ENCODE measurements at places on chromosomes 2 and 18.
A peak's percentile ranks its signal among the peaks of the same experiment; 100 is the strongest.

DNA sequence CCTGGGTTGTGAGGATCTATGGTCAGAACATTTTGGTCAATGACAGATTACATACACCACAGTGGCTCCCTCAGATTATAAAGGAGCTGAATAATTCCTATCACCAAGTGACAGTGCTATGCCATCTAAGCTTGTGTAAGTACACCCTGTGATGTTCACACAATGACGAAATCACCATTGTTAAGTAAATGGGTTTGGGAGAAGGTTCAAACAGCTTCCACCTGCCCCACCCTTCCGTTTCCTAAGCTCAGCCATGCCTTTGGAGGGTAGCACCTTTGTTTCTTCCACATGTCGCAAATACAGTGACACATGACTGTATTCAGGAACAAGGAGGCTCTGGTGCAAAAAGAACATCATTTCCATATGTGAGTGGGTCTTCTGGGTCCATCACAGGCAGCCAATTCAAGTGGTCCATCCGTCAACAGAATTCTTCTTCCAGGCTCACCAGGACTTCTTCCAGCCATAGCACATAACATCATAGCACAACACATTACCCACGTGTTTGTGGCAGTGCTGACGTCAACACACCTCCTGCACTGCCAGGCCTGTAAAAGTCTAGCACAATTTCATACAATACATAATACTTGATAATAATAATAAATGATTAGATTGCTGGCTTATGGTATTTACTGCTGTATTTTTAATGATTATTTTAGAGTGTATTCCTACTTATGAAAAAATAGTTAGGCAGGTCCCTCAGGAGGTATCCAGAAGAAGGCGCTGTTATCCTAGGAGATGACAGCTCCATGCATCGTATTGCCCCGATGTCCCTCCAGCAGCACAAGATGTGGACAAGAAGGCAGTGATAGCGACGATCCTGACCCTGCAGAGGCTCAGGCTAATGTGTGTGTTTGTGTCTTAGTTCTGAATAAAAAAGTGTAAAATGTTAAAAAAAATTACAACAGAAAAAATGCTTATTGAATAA, 264.8 kb downstream of the ANAPC1 start:
- no peak for DNase-seq

DNA sequence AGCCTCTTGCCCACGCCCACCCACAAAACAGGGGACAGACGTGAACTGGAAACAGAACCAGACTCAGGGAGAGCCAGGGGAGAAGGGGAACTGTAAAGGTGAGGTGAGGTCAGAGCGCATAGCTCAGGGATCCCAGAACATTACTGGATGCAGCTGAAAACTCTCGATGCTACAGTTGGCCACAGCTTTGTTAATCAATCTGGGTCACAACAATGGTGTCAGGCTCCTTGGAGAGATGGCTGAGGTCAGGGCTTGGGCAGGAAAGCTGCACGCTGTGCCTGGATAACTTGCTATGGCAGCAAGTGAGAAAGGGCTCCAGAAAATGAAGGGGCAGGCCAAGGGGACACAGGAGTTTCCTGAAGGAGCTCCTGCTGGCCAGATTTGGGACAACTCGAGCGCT, 263.3 kb downstream of the TFCP2L1 start:
- DNase-seq, result no peak

GRCh38 chr2:223721746-223722145, 115.6 kb downstream of the AP1S3 start:
- no peak for DNase-seq

- no peak for DNase-seq
Observed at GRCh38 chr18:9925369-9925768, 11.6 kb downstream of the VAPA start.

GRCh38 chr2:120659275-120659977, 76.2 kb upstream of the GLI2 start:
- DNase-seq, result no peak

DNA sequence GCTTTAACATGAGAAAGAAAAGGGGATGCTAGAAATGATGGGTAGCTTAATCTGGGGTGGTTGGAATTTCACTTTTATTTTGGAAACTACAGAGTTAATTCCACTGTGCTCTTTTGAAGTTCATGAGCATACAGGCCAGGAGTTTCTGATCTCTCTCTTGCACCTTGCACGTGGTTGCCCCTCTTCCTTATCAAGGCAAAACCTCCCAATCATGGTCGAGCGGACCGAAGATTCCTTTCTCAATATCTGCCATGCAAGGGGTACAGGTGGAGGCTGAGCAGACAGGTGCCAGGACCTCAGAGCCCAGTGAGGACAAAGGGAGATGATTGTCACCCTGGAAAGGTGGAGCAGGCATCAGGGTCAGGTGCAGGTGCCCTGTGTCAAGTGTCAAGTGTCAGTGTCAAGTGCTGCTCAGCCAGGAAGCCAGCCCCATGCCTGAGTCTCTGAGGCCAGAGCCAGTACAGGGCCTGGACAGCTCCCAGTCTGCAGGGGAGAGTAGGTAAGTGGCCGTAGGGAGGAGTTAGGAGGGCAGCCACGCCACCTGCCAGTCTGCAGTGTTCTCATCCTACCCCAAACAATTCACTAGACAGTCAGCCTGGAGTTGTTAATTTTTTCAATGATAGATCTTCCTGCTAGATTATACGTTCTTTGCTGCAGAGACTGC, 42.2 kb downstream of the LPIN1 start:
- DNase-seq, result no peak

DNA sequence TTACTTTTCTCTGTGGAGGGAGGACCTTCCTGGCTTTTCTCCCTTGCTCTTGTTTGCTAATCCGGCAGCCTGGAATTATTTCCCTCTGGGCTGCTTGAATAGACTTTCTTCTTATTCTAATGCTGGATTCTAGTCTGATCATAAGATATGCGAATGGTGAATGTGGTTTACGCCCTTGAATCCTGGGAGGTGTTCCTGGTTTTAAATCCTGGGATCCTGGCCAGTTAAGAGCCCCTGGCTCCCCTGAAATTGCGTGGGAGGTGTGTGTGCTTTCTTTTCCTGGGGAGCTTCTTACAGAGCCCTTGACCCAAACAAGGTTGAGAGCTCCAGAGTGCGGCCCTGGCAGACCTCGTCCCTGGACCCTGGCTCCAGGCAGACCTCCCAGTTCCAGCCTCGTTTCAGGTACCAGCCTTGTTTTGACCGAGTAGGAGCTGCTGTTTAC, 2.8 kb downstream of the SH3BP4 start:
- no peak for DNase-seq

DNA sequence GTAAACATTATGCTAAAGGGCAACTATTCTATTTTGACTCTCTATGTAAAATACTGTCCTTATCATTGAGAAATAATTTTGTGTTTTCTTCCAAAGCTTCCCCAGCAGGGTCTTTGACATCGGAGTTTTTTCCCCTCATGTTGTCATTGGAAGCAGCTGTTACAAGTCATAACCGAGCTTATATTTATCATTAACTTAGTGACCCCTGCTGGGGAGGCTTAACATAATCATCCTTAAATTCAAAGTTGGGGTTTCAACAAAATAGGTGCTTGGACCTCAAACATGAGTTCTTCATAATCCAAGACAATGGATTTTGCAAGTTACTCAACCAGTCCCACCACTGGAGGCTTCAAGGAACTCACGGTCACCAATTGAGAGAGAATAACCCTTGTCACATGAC, 330.9 kb downstream of the DCC start:
- DNase-seq, result no peak

GRCh38 chr2:234147335-234147861, 96.9 kb downstream of the SPP2 start:
- no peak for DNase-seq

DNA sequence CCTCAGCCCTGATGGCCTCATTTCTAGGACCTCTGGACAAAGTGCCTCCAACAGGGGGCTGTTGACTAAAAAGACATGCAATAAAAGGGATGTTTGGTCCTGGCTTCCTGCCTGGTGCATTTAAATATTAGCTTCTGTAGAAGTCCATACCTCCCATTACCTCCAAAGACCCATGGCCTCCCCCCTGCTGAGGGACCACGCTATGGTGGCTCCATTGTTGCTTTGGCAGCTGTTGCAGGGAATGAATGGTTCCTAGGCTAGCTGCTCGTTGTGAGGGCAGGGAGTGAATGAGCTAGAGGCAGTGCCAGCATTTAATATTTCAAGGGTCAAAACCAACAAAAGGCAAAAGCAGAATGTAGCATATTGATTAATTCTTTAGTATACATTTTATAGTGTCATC, 285.9 kb downstream of the SLC8A1 start:
- no peak for DNase-seq

DNA sequence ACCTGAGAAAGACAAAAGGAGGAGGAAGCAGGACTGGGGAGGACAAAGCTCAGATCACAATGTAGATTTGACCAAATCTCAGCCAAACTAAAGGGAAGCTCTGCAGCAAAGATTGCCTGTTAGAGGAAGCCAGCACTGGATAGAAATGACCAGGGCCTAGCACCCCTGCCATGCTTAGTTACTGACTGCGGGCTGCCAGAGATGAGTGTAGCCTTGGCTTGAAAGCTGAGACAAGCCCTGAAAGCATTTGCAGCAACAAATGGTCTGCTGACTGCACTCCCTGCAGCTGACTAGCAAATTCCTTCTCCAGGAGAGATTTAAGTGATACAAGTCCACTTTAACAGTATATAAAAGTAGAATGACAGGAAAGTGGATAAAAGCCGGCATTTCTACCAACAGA, 140.9 kb upstream of the CRIM1 start:
- no peak for DNase-seq

- no peak for DNase-seq
Observed at GRCh38 chr2:33292981-33293595, 183.4 kb upstream of the RASGRP3 start.

DNA sequence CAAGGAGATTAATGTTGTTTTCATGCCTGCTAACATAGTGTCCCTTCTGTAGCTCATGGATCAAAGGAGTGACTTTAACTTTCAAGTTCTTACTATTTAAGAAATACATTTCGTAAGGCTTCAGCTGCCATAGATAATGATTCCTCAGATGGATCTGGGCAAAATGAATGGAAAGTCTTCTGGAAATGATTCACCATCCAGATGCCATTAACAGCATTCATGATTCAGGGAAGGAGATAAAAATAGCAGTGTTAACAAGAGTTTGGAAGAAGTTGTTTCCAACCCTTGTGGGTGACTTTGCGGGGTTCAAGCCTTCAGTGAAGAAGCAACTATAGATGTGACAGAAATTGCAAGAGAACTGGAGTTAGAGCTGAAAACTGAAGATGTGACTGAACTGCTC, 17.0 kb downstream of the VRK2 start:
- no peak for DNase-seq

- peak; percentile 41 for DNase-seq
Observed at GRCh38 chr2:196233021-196233804, 61.8 kb upstream of the STK17B start.

DNA sequence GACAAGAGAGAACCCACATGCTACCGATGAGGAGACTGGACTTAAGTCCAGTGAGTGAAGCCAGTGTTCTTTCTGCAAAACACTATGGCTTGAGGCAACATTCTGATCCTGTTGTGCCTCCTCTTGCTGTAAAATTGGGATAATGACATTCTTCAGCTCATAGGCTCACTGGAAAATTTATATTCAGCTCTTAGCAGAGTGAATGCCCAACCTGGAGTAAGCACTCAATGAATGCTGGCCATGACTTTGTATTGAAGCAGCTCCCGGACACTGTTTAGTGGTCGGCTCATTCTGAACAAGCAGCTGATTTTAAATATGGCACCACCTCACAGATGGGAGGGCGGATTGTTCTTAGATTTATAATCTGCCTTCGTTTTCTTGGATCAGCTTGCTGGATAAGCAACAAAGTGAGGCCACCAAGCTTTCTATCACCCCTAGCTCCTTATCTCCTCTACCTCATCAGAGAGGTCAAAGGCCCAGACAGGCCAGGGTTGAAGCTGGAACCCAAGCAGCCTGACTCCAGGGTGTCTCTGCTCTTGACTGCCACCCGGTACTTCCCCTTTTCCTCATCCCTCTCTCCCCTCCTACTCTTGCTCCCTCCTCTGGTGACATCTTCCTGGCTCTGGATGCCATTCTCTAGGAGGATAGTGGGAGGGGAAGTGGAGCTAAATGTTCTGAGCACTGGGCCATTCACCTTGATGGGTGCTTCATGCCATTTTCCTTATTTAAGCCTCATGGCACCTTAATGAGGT, 11.5 kb downstream of the SLC9A4 start:
- no peak for DNase-seq

GRCh38 chr2:53268086-53268485, 499.5 kb upstream of the CHAC2 start:
- no peak for DNase-seq

- DNase-seq, result no peak
Observed at GRCh38 chr18:76456018-76456750, 38.9 kb downstream of the ZNF516 start.

DNA sequence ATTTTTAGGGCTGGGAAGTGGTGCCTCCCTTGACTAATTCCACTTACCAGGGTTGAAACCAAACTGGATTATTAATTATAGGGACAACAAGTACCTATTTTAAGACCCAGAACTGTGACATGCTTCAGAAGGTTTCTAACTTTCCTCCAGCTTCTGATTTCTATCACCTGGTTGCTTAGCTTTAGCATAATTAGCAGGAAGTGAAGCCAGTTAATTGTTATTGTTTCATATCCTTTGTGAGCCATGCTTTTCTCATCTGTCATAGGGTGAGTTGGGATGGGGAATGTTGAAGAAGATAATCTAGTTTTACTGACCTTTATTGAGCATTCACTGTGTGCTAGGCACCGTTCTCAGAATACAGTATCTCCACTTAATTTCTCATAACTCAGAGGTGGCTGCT, 3.2 kb downstream of the YPEL5 start:
- no peak for DNase-seq

DNA sequence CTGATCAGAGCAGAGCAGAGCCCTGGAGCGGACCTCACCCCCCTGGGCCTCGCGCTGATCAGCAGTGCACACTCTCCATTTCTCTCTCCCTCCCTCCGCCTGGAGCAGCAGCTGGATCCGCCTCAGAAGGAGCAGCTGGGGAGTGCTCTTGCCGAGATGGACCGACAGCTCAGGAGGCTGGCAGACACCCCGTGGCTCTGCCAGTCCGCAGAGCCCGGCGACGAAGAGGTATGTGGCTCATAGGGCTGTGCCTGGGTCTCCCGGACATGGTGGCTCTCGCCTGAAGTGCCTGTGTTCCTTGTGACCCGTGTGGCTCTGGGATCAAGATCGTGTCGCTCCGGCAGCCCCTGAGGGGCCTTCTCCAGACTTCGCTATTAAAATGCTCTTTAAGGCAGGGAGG, 102.5 kb downstream of the USP40 start:
- no peak for DNase-seq

GRCh38 chr2:223538920-223539440, 63.2 kb downstream of the SCG2 start:
- no peak for DNase-seq
